ENCODE measurements at places on chromosomes 2 and 18.

- DNase-seq: peak; percentile 21
These were observed 232.0 kb downstream of the CNTNAP5 start for GRCh38 chr2:124257120-124257519.

DNA sequence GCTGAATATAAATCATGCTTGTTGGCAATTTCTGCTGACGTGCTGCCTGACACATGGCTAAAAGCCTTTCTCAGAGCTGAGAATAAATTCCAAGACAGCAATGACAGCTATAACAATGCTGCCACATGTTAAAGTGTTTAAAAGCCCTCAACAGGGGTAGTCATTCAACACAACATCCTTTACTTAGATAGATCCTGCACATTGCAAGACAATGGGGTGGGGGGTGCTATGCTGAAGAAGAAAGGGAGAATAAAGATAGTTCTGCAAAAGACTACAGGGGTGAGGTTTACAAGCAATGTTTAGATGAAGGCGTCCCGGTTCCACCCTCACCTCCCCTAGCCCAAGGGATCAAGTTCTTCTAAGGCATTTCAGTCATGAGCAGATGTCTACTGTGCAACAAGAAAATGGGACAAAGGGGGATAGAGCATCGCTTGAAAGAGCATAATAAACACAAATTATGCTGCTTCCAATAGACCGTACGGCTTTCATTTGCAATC is 291.0 kb upstream of the ACVR2A start:
- no peak for DNase-seq

GRCh38 chr2:224556381-224556780 is 28.8 kb downstream of the CUL3 start:
- peak; percentile 51 for DNase-seq

- no peak for DNase-seq
These were observed 8.0 kb upstream of the TMEM177 start for GRCh38 chr2:119671016-119671415.

DNA sequence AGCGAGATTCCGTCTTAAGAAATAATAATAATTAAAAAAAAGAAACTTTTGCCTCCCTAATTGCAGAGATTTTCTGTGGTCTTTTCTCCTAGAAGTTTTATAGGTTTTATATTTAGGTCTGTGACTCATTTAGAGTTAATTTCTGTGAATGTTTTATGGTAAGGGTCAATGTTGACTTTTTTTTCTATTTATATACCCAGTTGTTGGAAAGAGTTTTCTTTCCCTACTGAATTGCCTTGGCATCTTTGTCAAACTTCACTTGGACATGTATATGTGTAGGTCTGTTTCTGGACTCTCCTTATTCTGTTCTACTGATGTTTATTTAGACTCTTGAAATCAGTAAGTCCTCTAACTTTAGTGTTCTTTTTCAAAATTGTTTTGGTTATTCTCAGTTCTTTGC is 5.5 kb downstream of the ZNF512 start:
- DNase-seq: no peak

- no peak for DNase-seq
These were observed 123.6 kb upstream of the CAB39 start for GRCh38 chr2:230589025-230589424.

DNA sequence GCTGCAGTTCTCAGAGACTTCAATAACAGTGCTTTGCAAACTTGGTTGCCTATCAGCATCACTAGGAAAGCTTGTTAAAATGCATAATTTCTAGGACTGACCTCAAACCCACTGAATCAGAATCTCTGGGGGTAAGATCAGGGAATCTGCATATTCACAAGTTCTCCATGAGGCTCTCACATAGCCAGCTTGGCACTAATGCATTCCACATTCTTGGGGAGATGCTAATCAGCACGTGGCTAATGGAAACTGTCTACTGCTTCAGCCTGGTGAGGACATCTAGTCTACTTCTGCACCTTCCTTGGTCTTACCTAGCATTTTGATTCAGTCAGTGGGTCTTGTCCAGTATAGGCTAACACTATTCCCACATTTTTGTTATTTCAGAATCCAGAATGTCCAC is 56.3 kb downstream of the RBKS start:
- DNase-seq: peak; percentile 38

DNA sequence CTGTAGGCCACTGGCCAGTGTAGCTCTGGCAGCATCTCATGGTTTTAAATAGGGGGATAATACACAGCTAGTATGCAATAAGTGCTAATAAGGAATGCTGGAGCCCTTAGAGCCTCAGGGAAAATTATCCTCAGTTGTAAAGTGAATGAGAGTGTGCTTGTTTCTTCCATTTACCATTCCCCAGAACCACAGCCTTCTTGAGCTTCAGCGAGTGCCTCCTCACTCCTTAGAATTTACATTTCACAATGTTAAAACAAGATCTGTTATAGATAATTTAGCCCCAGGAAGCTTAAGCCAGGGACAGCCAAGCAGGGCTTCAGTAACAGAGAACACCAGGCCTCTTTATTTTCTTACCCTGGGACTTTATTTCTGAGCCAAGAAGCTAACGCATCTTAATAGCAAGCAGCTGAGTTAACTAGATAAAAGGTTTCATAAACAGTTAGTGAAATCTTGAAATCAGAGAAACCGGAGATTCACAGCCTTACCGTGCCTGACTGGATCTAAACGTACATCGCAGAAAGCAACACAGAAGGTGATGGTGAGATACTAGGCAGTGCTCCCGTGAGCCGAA is 535.2 kb downstream of the TDRD15 start:
- no peak for DNase-seq

DNA sequence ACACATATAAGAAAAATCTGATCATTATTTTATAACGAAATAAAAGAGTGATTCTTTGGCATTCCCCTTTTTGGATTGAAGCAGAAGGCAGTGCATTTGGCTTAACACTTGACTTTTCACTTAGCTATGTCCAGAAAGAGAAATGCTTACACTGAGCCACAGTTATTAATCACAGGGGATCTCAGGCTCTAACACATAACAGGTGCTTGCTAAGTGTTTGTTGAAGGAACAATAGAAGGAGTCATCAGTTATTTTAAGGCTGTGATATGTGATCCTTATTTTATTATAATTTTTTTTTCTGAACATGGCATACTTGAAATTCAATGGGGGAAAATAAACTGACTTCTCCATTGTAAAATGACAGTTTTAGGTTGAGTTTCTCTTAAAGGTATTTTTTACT is 209.5 kb downstream of the UBE2E3 start:
- DNase-seq: peak; percentile 55

DNA sequence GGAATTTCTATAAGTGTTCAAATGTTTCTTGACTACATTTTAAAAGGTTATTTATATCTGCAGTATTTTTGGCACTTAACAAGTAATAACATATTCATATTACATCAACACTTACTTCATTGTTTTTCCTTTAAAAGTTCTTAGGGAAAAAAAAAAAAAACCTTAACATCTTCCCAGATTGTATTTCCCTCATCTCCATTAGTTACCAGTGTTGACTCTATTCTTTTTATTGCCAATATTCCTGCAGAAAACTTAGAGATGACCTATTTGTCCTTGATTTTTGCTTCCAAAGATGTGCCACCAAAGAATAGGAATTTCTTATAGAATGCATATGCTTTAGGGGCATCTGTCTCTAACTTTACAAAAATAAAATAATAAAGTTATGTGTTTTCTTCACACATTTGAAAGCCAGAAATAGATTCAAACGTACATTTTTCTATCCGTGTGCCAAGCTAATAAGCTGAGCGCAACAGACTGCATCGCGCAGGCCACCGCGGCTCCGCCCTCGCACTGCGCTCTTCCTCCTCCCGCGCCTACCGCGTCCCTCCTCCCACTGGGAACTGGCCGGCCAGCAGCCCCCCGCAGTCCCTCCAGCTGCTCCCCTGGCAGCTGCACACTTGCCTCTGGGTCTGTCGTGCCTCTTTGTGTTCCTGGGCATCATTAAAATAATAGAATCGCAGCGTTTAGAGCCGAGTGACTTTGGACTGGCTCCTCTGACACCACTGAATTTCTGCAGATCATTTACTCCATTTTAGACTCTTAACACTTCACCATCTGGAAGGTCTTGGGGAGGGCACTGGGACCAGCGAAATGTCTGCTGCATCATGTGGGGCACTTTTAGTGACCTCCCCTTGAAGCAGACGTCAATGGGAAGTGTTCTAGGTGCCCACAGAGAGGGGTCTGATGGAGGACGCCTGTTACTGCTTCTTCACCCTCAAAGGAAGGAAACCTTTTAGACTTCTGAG is 21.2 kb upstream of the NAB1 start:
- peak; percentile 45 for DNase-seq

GRCh38 chr18:3529601-3530000 is 79.6 kb downstream of the TGIF1 start:
- DNase-seq: peak; percentile 36

DNA sequence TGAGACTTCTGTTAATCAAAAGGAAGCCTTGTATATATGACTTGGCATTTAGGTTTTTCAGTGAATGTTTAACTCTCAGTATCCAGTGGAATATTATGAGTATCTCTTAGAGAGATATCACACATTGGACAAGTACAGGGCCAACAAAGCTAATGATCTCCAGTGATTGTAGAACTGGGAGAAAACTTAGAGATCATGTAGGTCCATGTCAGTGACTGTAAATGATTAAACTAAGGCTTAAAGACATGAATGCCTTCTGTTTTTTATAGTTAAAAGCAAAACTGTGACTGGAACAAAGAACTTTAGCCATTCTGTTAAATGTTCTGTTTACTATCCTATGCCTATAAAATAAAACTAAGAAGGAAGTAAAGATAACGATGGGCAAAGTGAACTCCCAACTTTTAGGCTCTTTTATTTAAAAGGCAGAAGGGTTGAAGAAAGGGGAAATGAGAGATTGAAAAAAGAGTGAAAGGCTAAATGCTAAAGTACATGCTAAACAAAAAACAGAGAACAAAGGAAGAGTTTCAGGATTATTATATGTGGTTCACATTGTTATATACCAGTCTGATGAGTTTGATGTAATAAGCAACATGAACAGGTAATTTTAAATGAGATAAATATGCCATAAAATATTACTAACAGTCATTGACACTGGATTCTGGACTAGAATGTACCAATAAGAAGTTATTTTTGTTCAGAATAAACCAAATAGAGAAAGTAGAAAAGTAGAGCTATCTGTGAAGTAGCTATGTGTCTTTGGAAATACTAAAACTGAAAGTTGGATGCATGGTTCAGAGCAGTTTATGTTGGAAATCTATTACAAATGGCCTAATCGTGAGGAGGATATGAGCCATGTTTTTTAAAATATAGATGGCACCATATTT is 37.1 kb upstream of the TNFRSF11A start:
- no peak for DNase-seq

DNA sequence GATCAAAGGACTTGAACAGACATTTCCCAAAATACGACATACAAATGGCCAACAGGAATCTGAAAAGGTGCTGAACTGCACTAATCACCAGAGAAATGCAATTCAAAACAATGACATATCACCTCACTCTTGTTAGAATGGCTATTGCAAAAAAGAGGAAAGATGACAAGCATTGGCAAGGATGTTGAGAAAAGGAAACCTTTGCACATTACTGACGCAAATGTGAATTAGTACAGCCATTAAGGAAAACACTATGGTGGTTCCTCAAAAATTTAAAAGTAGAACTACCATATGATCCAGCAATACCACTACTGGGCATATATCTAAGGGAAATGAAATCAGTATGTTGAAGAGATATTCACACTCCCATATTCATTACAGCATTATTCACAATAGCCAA is 57.7 kb upstream of the ASPRV1 start:
- DNase-seq: no peak

- DNase-seq: peak; percentile 43
These were observed 50.7 kb downstream of the DAPL1 start for GRCh38 chr2:158845859-158846258.

GRCh38 chr2:47656715-47657600 is 126.0 kb upstream of the MSH6 start:
- DNase-seq: peak; percentile 66

DNA sequence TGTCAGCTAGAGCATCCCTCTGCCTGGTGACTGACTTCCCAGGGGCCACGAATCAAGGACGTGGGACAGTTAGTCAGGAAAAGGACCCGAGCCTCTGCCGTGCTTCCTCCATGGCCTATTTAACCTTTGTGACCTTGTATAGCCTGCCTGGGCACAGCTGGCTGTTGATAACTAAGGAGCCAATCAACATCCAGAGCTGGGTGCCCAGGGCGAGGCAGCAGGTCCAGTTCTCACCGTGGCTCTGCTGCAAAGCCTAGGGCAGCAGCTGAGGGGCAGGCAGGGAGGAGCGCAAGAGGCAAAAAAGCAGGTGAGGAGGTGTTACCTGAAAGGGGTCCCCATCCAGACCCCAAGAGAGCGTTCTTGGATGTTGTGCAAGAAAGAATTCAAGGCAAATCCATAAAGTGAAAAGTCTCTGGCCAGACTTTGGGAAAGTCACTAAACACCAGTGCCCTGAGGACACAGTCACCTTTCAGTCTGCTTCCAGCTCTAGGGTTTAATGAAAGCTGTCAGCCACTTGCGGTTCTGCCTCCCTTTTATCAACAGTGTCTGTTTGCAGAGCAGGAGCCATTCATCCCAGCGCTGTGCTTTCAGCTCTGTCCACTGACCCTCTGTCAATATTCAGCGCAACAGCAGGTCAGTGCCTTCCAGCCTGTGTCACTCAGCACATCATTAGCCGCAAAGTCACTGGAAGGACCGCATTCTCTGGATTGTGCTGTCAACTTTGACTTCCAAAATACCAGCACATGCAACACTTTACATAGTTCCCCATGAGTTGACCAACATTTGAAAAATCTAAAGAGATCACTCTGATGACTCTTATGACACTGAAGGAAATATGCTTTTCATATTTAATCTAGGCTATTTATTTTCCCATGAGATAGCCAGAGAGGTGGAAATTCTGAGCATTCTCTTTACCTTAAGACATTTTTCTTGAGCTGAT is 38.6 kb upstream of the ASAP2 start:
- no peak for DNase-seq

DNA sequence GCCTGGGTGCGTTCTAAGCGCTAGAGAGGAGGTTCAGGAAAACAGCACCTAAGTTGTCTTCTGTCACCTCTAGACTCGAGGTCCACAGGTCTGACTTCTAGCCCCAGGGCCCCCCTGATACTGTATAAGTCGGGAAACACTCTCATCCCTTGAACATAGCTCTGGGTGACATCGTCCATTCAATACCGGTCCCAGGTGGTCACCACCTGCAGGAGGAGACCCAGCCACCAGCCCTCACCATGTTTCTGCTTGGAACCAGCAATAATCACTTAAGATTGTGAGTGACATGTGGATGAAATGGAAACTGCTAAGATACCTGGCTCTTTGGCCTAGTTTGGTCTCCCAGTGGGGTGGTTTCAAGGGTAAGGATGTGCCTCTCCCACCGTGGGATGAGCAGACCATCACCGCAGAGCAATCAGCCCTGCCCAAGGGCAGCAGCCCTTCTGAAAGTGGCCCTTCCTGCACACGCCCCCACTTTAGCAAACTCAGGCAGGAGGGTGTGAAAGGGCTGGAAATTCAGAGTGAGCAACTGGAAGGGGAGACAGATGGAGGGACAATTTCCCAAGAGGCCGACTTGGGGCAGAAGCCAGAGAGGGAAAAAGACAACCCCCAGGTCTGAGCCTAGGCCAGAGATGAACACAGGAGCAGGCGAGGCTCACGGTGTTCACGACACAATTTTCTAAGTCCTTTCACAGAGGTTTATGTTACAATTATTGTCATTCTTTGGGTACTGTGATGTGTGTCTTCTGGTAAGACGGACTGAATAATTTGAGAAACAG is 95.2 kb downstream of the ZNF516 start:
- no peak for DNase-seq

All from cardiac fibroblast (primary cell).